Activated naive CD8-positive, alpha-beta T cell treated with anti-CD3 and anti-CD28 coated beads, Interleukin-2, amount 50 U/mL, for 16 hours (primary cell): ENCODE measurements at places on chromosomes 7 and 10.

GRCh38 chr10:93346694-93347093 lies 135.4 kb downstream of the MYOF start:
- no peak for DNase-seq

DNA sequence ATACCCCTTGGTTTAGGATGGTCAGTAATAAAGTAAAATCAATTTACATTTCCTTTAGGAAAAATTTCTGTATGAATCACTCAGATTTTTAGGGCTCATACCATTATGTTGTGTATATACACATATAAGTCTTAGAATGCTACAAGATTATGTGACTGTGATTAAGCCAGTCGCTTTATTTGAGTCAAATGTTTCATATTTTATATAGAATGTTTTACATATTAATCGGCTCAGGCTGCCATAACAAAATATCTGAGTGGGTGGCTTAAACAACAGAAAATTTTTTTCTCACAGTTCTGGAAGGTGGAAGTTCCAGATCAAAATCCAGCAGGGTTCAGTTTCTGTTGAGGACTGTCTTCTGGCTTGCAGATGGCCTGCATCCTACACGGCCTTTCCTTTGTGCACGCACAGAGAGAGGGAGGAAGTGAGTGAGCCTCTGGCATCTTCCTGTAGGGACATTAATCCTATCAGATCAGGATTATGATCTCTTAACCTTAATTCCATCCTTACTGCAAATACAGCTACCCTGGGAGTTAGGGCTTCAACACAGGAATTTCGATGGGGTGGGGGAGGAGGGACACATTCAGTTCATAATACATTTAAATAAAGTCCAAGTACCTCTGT lies 198.0 kb downstream of the PHF14 start:
- DNase-seq = no peak

GRCh38 chr7:47087866-47088265 lies 494.0 kb downstream of the TNS3 start:
- DNase-seq = no peak

- DNase-seq = no peak
Observed at GRCh38 chr7:20330928-20331909, 519 bp downstream of the ITGB8 start.

DNA sequence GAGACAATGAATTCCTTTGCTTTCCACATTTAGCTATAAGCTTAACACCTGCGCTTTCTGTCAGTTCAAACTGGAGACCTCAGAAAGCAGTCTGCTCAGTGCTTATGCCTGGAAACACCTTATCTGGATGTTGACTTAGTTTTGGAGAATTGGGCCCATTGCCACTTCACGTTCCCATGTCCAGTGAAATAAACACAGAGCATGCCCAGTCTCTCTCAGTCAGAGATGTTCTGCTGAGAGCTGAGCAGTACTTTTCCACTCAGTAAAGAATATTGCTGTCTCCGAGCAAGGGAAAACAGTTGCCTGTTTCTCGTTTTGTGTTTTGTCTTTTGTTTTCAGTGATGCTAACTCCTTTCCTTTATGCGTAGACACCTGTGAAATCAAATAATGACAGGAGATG lies 83.2 kb upstream of the PRR15 start:
- no peak for DNase-seq

DNA sequence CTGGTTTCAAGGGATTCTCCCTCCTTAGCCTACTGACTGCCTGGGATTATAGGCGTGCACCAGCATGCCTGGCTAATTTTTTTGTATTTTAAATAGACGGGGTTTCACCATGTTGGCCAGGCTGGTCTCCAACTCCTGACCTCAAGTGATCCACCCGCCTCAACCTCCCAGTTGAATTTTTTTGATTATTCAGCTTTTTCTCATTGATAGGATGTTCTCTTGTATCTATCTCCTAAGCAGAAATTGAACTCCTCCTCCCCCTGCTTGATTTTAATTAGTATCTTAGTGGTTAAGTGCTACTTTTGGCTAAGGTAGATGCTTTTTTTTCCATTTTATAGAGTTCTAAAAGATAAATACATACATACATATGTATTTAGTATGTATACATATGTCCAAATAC lies 101.0 kb downstream of the ZNF277 start:
- no peak for DNase-seq

- no peak for DNase-seq
Observed at GRCh38 chr10:53315709-53316108, 543.1 kb upstream of the MBL2 start.

- DNase-seq = no peak
Observed at GRCh38 chr7:4765776-4766490, 9.5 kb upstream of the AP5Z1 start.

GRCh38 chr10:116271593-116272439 lies 1.2 kb downstream of the GFRA1 start:
- DNase-seq = no peak

GRCh38 chr10:34477249-34477648 lies 337.8 kb downstream of the PARD3 start:
- DNase-seq = no peak

- no peak for DNase-seq
Observed at GRCh38 chr7:24717247-24717622, 40.0 kb downstream of the GSDME start.
